ENCODE measurements at places on chromosomes 16 and 17.

DNA sequence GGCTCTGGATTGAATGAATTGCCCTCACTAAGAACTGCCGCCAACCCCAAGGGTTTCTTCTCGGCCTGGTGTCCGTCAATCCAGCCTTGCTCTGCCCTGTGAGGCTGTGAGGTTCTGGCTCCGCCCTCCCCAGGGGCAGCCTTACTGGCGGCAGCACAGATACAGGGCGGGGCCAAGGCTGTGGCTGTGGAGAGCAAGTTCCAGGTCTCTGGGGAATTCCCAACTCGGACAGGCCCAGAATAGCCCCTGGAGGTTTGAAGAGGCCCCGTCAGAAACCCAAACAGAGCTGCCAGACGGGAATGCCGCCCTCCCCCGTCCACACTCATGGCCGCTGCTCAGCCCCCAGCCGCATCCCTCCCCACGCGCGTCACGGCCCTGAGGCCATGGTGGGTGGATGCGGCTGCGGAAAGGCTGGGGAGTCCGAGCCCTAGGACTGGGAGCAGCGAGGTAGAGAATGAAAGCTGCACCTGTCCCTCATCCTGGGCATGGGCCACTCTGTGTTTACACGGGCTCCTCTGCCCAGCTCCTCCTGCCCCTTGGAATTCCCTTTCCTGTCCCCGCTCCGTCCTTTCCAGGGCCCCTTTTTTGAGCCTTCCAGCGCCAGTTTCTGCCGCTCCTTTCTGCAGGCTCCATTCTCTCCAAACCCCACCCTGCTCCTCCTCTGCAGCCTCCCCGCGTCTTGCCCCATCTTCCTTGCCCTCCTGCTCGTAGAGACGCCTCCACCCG lies 660 bp upstream of the PRRT2 start:
- peak overlapping the region; percentile 57 for H3K4me3 ChIP-seq
- no peaks in the 10 kb centered on the region for H3K27me3 ChIP-seq
- H3K4me1 ChIP-seq: peaks cover 71% of the 10 kb centered on the region
- peak overlapping the region; percentile 92 for H3K27ac ChIP-seq
- peak; percentile 98 for DNase-seq
- H3K36me3 ChIP-seq: no peaks in the 10 kb centered on the region

GRCh38 chr17:69207151-69207550 lies 21.5 kb downstream of the ABCA10 start:
- no peaks in the 10 kb centered on the region for H3K27me3 ChIP-seq
- no peak overlapping the region for H3K27ac ChIP-seq
- no peak overlapping the region for H3K4me3 ChIP-seq
- no peaks in the 10 kb centered on the region for H3K36me3 ChIP-seq
- no peak for DNase-seq

GRCh38 chr17:35171834-35172233 lies 22.4 kb downstream of the SLC35G3 start:
- no peaks in the 10 kb centered on the region for H3K36me3 ChIP-seq
- no peak for DNase-seq
- no peak overlapping the region for H3K4me3 ChIP-seq
- no peaks in the 10 kb centered on the region for H3K27me3 ChIP-seq

DNA sequence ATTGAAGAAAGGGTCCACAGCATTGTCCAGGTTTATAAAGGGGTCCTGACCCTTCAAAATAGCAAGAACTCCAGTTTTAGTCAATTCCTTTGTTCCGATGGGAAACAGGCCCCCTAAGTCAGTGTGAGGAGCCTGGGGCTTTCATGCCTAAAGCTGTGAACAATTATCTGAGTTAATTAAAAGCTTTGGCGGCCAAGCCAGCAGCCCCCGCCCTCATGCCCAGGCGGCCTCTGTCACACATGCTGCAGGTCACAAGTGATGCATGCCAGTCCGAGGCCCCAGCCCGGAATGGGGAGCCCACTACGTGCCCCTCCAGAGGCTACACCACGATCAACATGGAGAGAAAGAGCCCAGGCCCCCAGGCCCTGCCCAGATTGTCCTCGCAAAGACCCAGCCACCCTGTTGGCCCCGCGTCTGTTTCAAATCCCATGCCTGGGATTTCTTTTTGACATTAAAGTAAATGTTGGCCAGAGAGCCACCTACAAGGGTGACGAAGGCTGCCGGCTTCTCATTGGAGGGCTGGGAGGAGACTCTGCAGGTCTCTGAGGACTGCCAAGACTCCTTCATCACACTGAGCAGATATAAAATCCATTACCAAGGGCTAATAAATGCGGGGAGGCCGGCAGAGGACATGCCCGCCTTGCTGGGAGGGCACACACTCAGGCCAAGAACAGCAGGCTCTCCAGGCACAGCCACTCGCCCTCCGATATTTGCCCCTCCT lies 14.5 kb upstream of the PITPNM3 start:
- no peaks in the 10 kb centered on the region for H3K27me3 ChIP-seq
- H3K27ac ChIP-seq: no peak overlapping the region
- H3K4me1 ChIP-seq: peaks cover 13% of the 10 kb centered on the region
- no peaks in the 10 kb centered on the region for H3K36me3 ChIP-seq
- DNase-seq: no peak
- no peak overlapping the region for H3K4me3 ChIP-seq

GRCh38 chr16:11321662-11322061 lies 23.6 kb upstream of the RMI2 start:
- H3K27ac ChIP-seq: no peak overlapping the region
- H3K27me3 ChIP-seq: no peaks in the 10 kb centered on the region
- H3K4me1 ChIP-seq: no peaks in the 10 kb centered on the region
- no peak for DNase-seq

DNA sequence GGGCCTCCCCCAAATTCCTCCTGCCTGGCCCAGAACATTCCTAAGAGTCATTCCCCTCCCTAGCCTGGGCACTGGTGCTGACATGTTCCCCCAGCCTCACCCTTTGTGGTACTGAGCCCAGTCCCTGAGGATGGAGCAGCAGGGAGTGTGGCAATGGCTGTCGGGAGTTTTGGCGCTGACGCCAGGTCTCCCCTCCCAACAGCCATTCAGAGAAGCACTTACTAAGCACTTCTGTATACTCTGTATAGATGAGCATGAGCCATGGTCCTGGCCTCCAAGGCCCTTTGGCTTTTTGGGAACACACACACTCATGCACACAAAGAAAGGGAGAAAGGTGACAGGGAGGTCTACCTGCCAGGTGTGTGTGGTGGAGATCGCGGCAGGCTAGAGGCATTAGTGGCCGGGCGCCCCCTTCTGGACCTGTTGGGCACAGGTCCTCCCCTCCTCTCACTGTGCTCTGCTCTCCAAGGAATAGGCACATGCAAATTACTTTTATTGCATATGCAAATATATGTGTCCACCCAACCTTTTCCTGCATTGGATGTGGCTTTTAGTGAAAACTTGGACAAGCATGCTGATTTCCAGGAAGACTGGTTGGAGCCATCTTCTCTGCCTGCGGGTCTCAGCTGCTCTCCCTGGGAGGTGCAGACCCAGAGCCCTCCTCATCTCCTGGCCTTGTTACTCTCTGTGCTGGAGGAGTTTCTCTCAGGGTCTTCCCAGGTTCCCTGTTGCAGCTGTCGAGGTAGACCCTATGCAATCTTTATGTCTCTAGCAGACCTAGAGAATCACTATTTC lies 17.4 kb upstream of the C17orf107 start:
- no peak overlapping the region for H3K27ac ChIP-seq
- H3K27me3 ChIP-seq: no peaks in the 10 kb centered on the region
- H3K36me3 ChIP-seq: no peaks in the 10 kb centered on the region
- H3K4me3 ChIP-seq: no peak overlapping the region
- DNase-seq: peak; percentile 84

- H3K36me3 ChIP-seq: no peaks in the 10 kb centered on the region
- DNase-seq: no peak
- no peaks in the 10 kb centered on the region for H3K27me3 ChIP-seq
- H3K27ac ChIP-seq: no peak overlapping the region
Observed at GRCh38 chr17:21532763-21533385, 156.7 kb downstream of the KCNJ12 start.

DNA sequence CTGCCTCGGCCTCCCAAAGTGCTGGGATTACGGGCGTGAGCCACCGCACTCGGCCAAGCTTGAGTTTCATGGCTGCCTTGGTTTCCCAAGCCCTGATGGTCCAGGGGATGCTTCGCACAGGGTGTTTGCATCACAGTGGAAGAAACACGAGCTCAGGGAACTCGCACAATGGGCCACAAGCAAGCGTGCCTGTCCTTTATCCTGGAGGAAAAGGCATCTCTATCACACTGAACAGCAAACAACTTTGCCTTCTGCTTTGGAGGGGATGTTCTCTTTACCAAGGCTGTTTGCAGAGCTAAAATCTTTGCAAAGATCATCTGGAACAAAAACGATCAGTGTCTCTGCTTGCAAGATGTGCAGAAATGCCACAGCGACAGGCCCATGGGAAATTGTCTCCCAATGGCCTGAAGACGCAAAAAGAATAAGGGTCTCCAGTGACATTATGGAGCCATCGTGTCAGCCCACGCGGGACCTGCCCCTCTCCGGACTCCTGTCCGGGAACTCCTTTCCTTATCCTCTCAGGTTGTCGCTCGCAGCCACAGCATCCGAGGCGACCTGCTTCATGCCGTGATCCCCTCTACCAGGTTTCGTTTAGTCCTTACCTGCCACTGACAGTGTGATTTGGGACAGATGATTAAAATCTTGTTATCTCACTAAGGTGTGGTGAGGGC lies 44.1 kb upstream of the CBFA2T3 start:
- no peak overlapping the region for H3K4me3 ChIP-seq
- H3K27me3 ChIP-seq: no peaks in the 10 kb centered on the region
- no peaks in the 10 kb centered on the region for H3K4me1 ChIP-seq
- DNase-seq: no peak
- no peaks in the 10 kb centered on the region for H3K36me3 ChIP-seq

DNA sequence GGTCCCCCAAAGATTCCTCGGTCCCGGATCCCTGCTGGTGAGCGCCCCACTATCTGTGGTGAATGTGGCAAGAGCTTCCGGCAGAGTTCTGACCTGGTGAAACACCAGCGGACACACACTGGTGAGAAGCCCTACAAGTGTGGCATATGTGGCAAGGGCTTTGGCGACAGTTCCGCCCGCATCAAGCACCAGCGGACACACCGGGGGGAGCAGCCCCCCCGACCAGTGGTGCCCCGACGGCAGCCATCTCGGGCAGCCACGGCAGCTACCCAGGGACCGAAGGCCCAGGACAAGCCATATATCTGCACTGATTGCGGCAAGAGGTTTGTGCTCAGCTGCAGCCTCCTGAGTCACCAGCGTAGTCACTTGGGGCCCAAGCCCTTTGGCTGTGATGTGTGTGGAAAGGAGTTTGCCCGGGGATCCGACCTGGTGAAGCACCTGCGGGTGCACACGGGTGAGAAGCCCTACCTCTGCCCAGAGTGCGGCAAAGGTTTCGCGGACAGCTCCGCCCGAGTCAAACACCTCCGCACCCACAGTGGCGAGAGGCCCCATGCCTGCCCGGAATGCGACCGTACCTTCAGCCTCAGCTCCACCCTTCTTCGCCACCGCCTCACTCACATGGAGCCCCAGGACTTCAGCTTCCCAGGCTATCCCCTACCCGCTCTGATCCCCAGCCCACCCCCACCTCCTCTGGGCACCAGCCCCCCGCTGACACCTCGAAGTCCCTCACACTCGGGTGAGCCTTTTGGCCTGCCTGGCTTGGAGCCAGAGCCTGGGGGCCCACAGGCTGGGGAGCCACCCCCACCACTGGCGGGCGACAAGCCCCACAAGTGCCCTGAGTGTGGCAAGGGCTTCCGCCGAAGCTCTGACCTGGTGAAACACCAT lies 2.8 kb downstream of the ZNF48 start:
- no peak for DNase-seq
- H3K4me3 ChIP-seq: no peak overlapping the region
- no peaks in the 10 kb centered on the region for H3K27me3 ChIP-seq
- peaks cover 6% of the 10 kb centered on the region for H3K4me1 ChIP-seq
- no peaks in the 10 kb centered on the region for H3K36me3 ChIP-seq

DNA sequence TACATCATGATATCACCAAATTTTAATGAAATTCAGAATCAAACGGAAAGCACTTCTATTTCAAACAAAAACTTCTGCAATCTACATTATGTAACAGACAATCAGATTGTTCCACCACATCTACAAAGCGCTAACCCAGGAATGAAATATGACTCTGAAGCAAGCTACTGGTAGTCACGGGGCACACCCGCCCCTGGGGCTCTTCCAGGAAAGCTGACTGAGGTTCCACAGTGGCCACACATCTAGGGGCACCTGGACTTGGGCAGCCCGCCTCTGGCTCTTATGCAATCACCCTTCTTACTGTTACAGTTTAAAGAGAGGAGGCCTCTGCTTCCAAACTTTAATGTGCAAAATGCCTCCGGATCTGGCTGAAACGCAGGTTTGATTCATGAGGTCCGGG lies 27.5 kb downstream of the ZCCHC14 start:
- peak; percentile 76 for DNase-seq
- peaks cover 51% of the 10 kb centered on the region for H3K4me1 ChIP-seq
- H3K4me3 ChIP-seq: no peak overlapping the region
- no peaks in the 10 kb centered on the region for H3K27me3 ChIP-seq
- peak overlapping the region; percentile 67 for H3K27ac ChIP-seq

GRCh38 chr16:79887541-79888540 lies 287.3 kb upstream of the MAF start:
- no peaks in the 10 kb centered on the region for H3K4me1 ChIP-seq
- H3K4me3 ChIP-seq: no peak overlapping the region
- no peak overlapping the region for H3K27ac ChIP-seq
- no peak for DNase-seq

DNA sequence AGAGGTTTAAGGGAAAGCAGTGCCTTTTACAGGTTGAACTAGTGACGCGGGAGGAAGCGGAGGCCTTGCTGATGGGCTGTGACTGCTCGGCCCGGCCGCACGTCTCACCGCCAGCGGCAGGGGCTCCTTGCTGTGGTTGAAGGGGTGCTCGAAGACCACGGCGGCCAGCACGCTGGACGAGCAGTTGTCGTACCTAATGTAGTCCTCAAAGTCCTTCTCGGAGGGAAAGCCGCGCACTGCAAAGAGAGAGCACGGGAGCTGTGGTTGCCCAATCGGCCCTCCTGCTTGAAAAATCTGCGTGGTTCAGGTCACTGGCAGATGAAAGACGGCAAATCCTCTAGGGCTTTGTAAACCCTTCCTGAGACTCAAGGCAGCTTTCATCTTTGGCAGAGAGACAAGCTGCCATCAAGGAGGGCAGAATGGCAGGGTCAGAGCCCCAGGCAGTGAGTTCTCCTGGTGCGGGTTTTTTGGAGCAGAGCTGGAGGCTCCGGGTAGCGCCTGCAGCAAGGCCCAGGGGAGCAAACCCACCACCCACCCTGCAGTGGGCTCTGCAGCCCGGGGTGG lies 16.1 kb downstream of the ABCA3 start:
- no peak overlapping the region for H3K4me3 ChIP-seq
- no peak for DNase-seq
- no peak overlapping the region for H3K27ac ChIP-seq
- no peaks in the 10 kb centered on the region for H3K4me1 ChIP-seq
- H3K36me3 ChIP-seq: no peaks in the 10 kb centered on the region
- H3K27me3 ChIP-seq: no peaks in the 10 kb centered on the region

GRCh38 chr17:18856570-18856915 lies 1.4 kb upstream of the PRPSAP2 start:
- peak overlapping the region; percentile 62 for H3K4me3 ChIP-seq
- H3K27ac ChIP-seq: peak overlapping the region; percentile 83
- DNase-seq: no peak
- H3K27me3 ChIP-seq: no peaks in the 10 kb centered on the region
- H3K4me1 ChIP-seq: peaks cover 17% of the 10 kb centered on the region
- no peaks in the 10 kb centered on the region for H3K36me3 ChIP-seq

Data from testis (tissue), 5 donors.